ENCODE measurements at places on chromosomes 16 and 17.

- DNase-seq: no peak
These were observed 169.3 kb downstream of the RBFOX3 start for GRCh38 chr17:79441356-79442160.

- DNase-seq: no peak
These were observed 196.5 kb upstream of the CHMP6 start for GRCh38 chr17:80795090-80795580.

- no peak for DNase-seq
These were observed 857 bp upstream of the STAT5A start for GRCh38 chr17:42287305-42287976.

DNA sequence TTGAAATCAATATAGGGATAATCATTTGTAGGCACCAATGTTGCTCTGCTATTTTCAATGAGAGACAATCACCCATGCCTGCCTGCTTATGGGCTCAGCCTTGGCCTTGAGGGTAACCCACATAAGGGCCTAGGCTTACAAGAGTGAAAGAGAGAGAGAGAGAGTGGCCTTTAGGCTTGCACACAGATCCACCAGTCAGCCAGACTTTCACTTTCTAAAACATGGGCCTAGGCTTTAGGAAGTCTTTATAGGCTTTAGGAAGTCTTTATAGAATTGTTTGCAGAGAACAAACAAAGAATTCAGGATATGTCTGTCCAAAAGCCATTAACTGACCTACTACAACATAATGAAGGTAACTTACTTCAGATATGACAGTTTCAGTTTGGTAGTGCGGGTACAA is 3.4 kb downstream of the ABCA9 start:
- no peak for DNase-seq

GRCh38 chr16:66131895-66132294 is 234.6 kb upstream of the CDH5 start:
- DNase-seq: no peak

DNA sequence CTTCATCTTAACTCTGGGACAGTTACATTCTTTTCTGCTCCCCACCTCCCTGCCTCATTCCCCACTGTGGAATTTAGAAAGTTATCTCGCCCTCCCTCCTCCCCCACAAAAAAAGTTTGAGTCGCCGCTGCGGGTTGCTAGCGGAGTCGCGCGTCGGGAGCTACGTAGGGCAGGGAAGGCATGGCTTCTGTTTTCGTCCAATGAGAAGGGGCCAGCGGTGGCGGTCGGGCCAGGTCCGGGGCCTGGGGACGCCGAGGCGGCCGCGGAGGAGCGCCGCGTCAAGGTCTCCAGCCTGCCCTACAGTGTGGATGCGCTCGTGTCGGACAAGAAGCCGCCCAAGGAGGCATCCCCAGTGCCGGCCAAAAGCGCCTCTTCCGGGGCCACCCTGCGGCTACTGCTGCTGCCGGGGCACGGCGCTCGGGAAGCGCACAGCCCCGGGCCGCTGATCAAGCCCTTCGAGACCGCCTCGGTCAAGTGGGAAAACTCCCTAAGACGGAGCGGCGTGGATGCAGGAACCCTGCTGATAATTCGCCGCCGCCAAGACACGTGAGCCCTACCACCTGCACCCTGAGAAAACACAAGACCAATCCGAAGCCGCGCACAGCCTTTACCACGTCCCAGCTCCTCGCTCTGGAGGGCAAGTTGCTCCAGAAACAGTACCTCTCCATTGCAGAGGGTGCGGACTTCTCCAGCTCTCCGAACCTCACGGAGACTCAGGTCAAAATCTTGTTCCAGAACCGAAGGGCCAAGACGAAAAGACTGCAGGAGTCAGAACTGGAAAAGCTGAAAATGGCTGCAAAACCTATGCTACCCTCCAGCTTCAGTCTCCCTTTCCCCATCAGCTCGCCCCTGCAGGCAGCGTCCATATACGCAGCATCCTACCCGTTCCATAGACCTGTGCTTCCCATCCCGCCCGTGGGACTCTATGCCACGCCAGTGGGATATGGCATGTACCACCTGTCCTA is 8.9 kb downstream of the OR4D1 start:
- DNase-seq: no peak

DNA sequence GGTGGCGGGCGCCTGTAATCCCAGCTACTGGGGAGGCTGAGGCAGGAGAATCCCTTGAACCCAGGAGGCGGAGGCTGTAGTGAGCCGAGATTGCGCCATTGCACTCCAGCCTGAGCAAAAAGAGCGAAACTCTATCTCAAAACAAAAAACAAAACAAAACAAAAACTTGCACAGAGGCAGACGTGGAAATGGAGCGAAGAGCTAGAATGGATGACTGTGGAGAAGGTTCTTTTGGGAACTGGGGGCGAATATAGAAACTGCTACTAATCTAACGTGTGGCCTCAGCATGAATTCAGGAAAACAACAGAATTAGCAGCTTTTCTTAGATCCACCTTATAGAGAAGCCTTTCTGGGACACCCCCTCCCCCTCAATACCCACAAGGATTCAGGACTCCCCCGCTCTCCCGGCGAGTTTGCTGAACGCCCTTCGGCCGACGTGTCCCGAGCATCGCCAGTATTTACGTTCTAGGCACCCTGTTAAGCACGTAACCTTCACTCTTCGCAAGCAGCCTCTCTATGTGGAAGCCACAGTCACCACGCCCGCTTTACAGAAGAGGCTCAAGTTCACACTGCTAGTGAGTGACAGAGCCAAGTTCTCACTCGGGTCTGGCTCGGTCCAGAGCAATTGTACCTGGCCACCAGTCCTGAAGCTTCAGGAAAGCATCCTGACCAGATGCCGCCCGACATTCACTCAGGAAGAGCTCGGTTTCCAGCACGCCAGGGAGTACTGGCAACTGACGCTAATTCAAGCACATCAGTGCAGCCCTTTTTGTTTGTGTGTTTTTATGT is 13.3 kb upstream of the ABR start:
- DNase-seq: no peak

DNA sequence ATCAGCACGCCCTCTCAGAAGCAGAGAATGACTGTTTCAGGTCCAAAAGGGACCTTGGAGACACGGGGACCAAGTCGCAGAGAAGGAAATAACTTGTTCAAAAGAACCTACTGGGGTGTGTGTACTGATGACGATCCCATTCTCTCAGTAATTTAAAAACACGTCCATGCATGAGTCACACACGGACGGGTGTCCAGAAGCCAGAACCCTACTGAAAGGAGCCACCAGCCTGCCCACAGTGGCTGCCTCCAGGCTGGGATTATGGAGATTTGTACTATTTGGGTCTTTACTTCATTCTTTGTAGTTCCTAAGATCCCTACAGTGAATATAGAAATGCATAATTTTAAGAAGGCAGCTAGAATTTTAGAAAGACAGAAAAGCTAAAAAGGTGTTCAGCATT is 27.8 kb downstream of the TMEM204 start:
- DNase-seq: no peak

DNA sequence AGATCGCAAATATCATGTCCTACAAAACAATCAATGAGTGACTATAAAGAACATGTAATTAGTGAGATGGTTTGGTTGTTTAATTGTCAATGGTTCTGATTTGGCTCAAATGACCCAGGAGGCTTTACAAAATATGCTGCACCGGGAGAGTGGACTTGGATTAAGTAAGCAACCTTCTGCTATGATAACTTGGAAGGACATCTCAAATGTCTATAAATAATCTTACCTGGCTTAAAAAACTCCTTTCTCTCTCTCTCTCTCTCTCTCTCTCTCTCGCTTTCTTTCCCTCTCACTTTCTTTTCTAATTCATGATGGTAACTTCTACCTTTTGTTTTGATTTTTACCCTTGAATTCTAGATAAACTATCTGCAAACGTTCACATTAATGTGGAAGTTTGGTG is 14.2 kb downstream of the KCNJ2 start:
- DNase-seq: no peak

- DNase-seq: no peak
These were observed 130.9 kb upstream of the FOXF1 start for GRCh38 chr16:86379505-86379846.

DNA sequence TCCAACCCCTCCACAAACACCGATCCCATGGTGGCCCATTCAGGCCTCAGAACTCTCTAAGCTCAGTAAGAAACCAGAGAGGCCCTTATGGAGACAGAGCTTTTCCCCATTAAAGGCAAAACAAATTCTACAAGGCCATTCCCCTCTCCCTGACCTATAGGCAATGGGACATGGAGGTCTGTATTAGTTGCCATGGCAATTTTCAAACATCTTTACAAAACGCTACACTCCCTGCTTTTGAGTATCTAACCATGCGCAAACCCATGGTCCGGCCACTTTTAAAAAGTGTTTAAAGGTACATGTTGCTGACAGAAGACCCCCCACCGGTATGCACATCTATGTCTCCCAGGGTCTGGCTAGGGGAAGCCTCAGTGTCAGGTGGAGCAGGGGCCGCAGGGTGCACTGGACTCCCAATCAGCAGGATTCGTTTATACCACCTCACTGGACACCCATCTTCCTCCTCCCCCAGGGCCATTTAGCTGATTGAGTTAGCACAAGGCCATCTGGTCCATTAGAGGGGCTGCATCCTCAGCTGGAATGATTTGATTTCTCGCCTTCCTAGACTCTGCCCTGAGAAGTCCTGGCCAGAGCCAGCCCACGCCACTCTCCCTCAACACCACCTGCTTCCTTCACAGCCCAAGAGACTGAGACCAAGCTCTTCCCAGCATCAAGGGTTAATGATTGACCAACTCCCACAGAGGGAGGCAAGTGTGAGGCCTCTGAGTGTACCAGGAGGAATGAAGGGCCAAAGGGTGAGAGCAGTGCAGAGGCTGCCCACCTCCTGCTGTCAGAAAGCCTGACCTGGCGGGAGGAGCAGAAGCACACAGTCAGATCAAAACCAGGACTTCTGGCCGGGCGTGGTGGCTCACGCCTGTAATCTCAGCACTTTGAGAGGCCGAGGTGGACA is 10.9 kb downstream of the ACLY start:
- DNase-seq: no peak

GRCh38 chr17:27896701-27897100 is 3.5 kb upstream of the LYRM9 start:
- no peak for DNase-seq

DNA sequence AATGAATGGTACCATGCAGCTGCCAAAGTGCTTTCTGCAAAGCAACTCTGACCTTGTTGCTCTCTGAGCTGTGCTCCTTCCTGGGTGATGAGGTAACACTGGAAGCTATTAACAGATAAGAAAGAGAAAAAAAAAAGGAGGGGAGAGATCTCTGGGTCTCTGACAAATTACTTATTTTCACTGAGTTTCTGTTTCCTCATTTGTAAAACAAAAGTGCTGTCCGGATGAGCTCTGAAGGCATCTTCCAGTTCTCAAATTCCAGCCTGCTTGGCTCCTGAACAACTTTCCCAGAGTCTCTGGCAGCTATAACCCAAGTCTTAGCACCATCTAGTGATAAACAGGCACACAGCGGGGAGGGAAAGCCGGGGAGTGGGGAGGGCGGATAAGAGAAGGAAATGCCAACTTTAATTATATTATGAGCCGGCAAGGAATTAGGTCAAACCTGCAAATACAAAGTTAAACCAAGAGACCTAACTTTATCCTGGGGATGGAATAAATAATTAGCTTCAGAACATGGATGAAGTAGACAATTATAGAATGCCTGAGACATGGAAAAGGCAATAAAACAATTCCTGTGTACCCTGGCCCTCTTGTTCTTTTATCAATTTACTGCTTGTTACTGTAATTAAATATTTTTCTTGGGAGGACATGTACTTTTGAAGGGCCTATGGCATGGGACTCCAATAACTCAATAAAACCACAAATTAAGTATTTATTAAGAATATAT is 61.3 kb upstream of the KIFC3 start:
- DNase-seq: peak; percentile 18

DNA sequence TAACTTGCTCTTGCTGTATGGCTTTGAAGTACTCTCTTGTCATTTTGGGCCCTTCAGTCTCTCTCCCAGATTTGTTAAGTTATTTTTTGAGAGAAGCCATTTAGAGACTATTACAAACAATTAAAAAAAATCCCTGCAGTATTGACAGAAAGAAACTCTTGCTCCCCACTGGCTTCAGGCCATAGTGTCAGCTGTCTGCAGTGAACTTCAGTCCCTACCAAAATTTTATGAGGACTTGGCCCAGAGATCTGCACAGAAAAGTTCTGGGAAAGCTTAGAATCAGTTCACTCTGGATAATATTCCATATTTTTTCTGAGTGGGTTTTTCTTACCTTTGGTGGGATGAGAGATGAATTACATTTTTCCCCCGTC is 30.9 kb upstream of the SUPT4H1 start:
- no peak for DNase-seq

DNA sequence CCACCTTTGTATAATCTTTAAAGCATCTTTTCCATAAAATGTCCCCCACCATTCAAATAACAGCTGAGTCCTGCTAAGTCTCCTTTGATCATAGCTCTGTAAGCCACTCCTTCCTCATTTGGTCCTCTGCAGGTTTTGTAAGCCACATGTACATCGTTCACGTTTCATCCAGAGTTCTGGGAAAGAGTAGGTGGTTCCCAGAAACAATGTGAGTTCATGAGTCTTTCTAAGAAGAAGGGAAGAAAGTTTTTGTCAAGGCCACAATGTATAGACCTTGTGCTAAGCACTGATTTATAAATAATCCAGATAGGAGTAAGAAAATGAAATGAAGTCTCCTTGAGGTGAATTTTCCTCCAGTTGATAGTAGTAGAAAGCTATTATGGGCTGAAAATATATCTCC is 8.7 kb upstream of the ANKS4B start:
- DNase-seq: no peak

DNA sequence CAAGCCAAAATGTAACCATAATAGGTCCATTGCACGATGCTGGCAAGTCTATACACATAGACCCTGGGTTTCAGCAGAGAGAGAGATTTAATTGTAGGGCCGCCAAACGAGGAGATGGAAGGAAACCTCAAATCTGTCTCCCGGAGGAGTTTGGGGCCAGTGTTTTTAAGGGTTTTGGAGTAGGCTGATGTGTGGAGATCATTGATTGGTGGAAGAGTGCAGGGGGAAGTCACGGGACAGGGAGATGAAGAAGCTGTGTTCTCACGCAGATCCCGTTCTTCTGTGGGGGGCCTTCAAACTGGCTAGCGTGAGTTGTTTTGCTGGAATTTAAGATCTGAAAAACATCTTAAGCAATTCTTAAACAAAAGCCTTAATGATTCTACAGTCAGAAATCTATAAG is 84.8 kb downstream of the KATNIP start:
- no peak for DNase-seq

- DNase-seq: peak; percentile 53
These were observed 673.8 kb downstream of the MAF start for GRCh38 chr16:78926723-78927210.
